ENCODE measurements at places on chromosomes 13 and 19. TPM values are rescaled to one million over a fixed set of nuclear protein-coding genes. Genes with fewer than 3 reads are reported as not detected.

DNA sequence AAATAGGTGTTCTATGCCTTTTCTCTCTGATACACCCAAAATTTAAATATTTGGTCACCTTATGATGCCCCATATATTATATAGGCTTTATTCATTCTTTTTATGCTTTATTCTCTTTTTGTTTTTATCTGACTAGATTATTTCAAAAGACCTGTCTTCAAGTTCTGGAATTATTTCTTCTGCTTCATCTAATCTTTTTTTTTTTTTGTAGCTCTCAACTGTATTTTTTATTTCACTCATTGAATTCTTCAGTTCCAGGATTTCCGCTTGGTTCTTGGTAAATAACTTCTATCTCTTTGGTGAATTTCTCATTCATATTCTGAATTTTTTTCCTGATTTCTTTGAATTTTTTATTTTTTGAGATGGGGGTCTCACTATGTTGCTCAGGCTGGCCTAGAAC is 3.9 kb upstream of the CLEC4M start:
- H3K27me3 ChIP-seq = no peaks in the 10 kb centered on the region
- no peak overlapping the region for H3K4me3 ChIP-seq
- H3K36me3 ChIP-seq = no peaks in the 10 kb centered on the region
- peaks cover 6% of the 10 kb centered on the region for H3K4me1 ChIP-seq

The GSX1 gene
- total RNA-seq = not detected

- no peak overlapping the region for H3K4me3 ChIP-seq
- no peak for DNase-seq
- H3K4me1 ChIP-seq = no peaks in the 10 kb centered on the region
- H3K36me3 ChIP-seq = no peaks in the 10 kb centered on the region
- no peaks in the 10 kb centered on the region for H3K27me3 ChIP-seq
Measured at GRCh38 chr19:8262431-8262830, 45.7 kb downstream of the CD320 start.

- H3K27ac ChIP-seq = no peak overlapping the region
- H3K4me1 ChIP-seq = no peaks in the 10 kb centered on the region
- no peak overlapping the region for H3K4me3 ChIP-seq
- no peaks in the 10 kb centered on the region for H3K27me3 ChIP-seq
Measured at GRCh38 chr13:35530147-35530546, 53.7 kb upstream of the MAB21L1 start.

DNA sequence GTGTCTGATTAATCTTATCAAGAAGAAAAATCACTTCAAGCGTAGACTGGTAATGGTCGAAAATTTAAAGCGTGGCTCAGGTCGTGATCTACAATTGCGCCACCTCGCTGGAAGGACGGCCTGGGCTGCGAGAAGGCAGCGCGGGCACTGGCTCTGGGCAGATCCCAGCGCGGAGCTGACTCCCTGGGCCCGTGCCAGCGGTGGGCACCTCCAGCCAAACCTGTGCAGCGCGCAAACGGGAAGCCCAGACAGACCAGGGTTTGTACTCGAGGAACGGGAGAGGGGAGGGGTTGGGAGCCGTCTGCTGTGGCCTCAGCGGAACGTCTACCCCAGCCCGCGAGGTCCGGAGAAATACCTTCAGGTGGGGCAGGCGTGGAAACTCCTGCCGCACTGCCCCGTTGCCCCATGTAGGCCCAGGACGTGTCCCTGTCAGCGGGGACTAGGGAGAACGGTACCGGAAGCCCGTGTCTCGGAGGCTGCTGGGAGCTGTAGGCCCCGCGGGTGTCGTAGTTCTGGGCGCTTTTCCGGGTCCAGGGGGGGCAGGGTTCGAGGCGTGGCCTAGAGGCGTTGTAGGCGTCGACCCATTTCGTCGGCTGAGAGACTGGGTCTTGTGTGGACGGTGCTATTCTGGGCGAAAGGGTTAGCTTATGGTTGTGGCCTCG is 21.1 kb downstream of the ZNF274 start:
- no peak overlapping the region for H3K27ac ChIP-seq
- DNase-seq = no peak
- H3K4me3 ChIP-seq = no peak overlapping the region
- no peaks in the 10 kb centered on the region for H3K4me1 ChIP-seq
- H3K27me3 ChIP-seq = no peaks in the 10 kb centered on the region
- peaks cover 12% of the 10 kb centered on the region for H3K36me3 ChIP-seq

DNA sequence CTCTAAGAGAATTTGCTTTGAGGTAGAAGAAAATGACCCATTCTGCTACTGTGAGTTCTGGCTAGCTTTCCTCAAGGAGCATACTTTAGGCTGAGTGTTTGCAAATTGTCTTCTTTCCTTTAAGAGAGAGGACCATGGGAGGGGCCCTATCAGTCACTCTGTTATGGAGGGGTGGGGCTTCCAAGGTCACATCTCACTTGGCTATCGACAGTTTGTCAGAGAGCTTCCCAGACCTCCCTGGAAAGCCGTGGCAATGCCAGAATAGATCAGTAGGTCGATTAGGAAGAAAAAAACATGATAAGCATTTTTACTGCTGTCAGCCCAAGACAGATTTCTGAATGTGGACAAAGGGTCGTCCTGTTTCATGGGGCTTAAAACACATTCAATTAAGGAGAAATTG is 93.3 kb downstream of the OXGR1 start:
- no peaks in the 10 kb centered on the region for H3K36me3 ChIP-seq
- H3K27ac ChIP-seq = no peak overlapping the region
- no peak overlapping the region for H3K4me3 ChIP-seq
- DNase-seq = no peak
- H3K27me3 ChIP-seq = no peaks in the 10 kb centered on the region

The DENND1C gene
- total RNA-seq = 0.81 TPM

DNA sequence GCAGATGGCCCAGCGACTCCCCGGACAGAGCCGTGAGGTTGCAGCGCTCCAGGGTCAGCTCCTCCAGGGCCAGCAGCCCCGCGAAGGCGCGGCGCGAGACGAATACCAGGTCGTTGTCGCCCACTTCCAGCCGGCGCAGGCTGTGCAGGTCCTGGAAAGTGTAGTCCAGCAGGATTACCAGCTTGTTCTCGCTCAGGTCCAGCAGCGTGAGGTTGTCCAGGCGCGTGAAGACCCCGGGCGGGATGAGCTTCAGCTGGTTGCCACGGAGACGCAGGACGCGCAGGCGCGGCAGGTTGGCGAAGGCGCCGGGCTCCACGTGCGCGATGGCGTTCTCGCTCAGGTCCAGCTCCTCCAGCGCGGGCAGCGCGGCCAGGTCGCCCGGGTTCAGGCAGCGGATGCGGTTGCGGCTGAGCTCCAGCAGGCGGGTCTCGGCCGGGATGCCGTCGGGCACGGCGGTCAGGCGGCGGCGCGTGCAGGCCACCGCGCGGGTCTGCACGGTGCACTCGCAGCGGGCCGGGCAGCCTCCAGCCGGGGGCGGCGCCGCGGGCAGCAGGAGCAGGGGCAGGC is 9.3 kb upstream of the PEAK3 start:
- no peak overlapping the region for H3K4me3 ChIP-seq
- H3K27me3 ChIP-seq = peaks cover 11% of the 10 kb centered on the region
- no peak overlapping the region for H3K27ac ChIP-seq
- H3K36me3 ChIP-seq = no peaks in the 10 kb centered on the region

The PSG1 gene
- not detected for total RNA-seq

The KRTDAP gene
- total RNA-seq = 0.92 TPM

GRCh38 chr13:33318037-33318436 is 32.5 kb upstream of the STARD13 start:
- DNase-seq = no peak
- peaks cover 1% of the 10 kb centered on the region for H3K4me1 ChIP-seq
- H3K27ac ChIP-seq = no peak overlapping the region
- no peaks in the 10 kb centered on the region for H3K27me3 ChIP-seq
- no peak overlapping the region for H3K4me3 ChIP-seq

DNA sequence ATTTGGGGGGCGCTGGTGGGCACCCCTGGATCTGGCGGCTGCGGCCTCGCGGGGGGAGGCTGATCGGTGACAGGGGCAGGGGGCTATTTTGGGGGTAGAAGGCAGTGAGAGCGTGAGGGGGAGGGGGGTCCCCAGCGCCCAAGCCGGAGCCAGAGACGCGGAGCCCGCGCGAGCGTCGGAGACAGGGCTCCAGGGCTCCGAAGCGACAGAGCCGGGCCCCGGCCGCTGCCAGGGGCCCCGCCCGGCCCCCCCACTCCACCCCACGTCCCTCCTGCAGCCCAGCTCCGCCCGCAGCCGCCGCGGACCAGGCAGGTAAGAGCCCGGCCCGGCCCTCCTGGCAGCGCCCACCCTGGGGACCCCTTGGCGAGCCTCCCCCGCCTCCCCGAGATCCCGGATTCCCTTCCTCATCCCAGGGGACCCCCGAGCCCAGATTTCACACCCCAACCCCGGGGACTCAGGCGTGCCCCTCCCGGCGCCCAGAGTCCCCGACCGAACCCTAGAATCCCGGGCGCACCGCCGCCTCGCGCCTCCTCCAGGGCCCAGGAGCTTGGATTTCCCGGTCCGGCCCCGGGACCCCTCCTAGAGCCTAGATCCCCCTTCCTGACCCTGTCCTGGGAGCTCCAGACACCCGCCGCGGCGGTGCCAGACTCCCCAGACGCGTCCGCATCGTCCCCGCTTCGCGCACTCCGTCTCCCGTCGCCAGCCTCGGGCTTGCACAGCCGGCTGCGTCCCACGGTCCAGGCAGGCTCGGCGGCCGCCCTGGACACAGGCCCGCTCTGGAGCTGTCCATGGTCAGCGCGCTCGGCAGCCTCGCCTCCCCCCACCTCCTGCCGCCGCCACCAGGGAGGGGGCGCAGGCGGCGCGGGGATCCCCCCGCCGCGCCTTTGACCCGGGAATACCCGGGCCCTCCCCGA is at the start of gene PPFIA3:
Gene PPFIA3, plus strand, starts transcription at position 134 of the 914 bp plus-strand sequence. CDS start 8,330 bp downstream, outside the sequence.
- peak; percentile 66 for DNase-seq
- H3K4me1 ChIP-seq = peaks cover 16% of the 10 kb centered on the region
- peak within 1 kb of the TSS; percentile 54 for H3K4me3 ChIP-seq
- no peaks in the 10 kb centered on the region for H3K36me3 ChIP-seq
- H3K27ac ChIP-seq = peak within 1 kb of the TSS; percentile 67
- H3K27me3 ChIP-seq = no peaks in the 10 kb centered on the region

DNA sequence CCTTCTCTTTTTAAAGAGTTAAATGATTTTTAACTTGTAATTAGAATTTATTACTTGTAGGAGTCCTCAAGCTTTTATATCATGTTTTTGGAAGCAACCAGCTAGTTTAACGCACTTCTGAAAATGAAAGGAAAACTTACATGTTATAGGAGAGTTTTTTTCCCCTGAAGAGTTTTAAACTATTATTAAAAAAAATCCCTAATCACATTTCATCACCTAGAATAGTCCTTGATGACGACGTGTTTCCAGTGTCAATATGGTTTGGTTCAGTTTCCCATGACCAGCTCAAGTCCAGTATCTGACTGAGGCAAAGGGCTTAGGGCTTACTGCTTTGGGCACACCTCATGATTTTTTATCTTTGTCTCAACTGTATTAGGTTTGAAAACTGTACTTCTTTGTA is 36.0 kb downstream of the URI1 start:
- DNase-seq = no peak

The IFNL1 gene
- not detected for total RNA-seq

DNA sequence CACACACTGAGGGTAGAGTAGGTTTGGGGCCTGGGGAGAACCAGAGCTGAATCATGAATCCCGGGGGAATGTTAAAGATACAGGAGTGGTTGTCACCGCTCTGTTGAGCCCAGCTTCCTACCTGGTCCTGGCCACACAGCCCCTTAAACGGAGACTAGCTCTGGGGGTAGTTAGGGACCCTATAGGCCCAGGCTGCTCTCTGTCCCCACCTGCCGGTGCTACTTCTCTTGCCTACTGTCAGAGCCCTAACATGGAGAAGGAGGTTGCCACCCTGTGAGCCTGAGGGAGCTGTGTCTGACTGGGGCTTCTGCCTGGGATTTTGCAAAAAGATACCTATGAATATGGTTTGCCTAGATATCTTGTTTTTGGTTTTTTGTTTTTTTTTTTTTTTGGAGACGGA is 36.6 kb upstream of the ZNF429 start:
- no peak overlapping the region for H3K27ac ChIP-seq
- no peak for DNase-seq
- H3K4me1 ChIP-seq = no peaks in the 10 kb centered on the region
- no peak overlapping the region for H3K4me3 ChIP-seq
- H3K27me3 ChIP-seq = no peaks in the 10 kb centered on the region
- H3K36me3 ChIP-seq = no peaks in the 10 kb centered on the region

DNA sequence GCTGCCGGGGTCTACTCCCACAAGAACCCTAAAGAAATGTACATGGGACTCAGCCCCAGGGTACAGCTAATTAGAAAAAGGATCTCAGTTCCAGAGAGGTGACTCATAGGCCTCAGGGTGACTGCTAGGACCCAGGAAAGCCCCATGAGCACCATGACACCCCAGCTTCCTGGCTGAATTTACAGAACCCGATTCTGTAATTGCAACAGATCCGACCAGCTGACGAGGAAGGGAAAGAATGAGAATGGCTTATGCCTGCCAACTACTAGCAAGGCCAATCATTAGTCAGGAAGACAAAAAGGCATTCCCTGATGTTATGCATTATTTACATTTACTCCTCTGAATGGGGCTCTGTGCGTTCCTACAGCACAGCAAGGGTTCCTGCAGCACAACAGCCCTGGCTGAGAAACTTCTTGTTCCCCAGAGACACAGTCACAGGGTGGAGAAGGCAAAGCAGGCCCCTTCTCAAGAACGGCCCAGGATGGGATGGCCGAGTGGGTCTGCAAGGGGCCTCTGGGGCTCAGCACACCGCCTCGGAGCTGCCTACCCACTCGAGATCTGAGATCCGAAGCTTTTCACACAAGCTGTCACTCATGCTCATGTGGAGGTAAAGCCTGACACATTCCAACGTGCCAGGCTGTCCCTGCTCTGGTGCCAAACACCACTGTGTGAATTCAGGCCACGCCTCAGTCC is 27.2 kb downstream of the PBX4 start:
- H3K36me3 ChIP-seq = no peaks in the 10 kb centered on the region

- H3K36me3 ChIP-seq = no peaks in the 10 kb centered on the region
- no peak overlapping the region for H3K4me3 ChIP-seq
- H3K4me1 ChIP-seq = peaks cover 8% of the 10 kb centered on the region
- no peak overlapping the region for H3K27ac ChIP-seq
- DNase-seq = no peak
Measured at GRCh38 chr19:18021121-18021755, 13.3 kb downstream of the ARRDC2 start.

GRCh38 chr19:45103156-45103507 is 10.2 kb downstream of the PPP1R37 start:
- no peak overlapping the region for H3K27ac ChIP-seq
- no peak for DNase-seq
- no peaks in the 10 kb centered on the region for H3K27me3 ChIP-seq

The LENG9 gene
- total RNA-seq = 3.6 TPM

The EMP3 gene
- total RNA-seq = 121 TPM

DNA sequence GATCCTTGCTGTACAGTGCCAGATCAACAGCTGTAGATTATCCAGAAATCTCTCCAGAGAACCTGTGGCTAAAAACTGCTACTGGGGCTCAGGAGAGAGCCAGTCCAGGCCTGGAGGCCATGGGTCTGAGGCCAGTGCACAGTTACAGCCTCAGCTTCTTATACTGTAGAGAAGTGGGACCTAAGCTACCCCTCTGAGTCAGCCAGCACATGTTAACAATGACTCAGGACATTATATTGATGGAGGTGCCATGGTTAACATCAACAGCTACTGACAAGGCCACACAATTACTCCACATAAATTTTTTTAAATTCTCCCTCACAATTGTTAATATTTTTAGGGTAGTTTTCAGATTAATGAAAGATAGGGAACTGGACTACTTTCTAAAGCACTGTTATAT is 138.5 kb downstream of the RBM26 start:
- DNase-seq = no peak
- H3K27me3 ChIP-seq = no peaks in the 10 kb centered on the region

Measured in ovary (tissue), 10 donors.